Activated CD4-positive, alpha-beta T cell treated with anti-CD3 and anti-CD28 coated beads, Interleukin-2, amount 50 U/mL, for 1 hour (primary cell): ENCODE measurements at places on chromosomes 7 and 10.

- DNase-seq: no peak
Measured at GRCh38 chr7:15831606-15832005, 145.1 kb upstream of the MEOX2 start.

- DNase-seq: no peak
Measured at GRCh38 chr10:103691723-103692435, 163.5 kb downstream of the SH3PXD2A start.

DNA sequence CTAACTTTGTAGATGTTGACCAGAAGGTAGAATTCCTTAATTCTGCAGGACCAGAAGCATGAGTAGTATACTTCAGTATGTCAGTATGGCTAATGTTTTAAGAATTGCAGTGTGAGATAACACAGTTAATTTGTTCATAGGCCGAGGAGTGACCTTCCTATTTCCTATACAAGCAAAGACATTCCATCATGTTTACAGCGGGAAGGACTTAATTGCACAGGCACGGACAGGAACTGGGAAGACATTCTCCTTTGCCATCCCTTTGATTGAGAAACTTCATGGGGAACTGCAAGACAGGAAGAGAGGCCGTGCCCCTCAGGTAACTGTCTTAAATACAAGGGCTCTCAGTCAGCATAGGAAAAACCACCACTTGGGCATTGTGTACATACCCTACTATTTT lies 7.2 kb downstream of the DDX21 start:
- DNase-seq: no peak

GRCh38 chr10:76675951-76676587 lies 961.5 kb downstream of the KCNMA1 start:
- no peak for DNase-seq

DNA sequence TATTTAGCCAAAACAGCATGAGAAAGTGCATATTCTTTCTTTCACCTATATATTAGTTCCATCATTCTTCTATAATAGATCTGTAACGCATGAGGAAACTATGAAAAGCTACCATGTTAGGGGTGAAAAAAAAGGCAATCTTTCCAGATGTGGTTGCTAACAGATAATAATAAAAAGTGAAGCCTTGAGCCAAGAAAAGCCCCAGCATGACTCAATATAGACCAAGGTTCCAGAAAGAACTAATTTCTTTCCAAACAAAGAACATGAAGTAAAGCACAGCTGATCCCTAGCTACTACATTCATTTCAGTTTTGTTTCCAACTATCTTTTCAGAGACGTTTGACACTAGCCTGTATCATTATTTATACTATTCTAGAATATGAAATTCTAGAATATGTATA lies 16.4 kb downstream of the ARL4A start:
- DNase-seq: no peak

DNA sequence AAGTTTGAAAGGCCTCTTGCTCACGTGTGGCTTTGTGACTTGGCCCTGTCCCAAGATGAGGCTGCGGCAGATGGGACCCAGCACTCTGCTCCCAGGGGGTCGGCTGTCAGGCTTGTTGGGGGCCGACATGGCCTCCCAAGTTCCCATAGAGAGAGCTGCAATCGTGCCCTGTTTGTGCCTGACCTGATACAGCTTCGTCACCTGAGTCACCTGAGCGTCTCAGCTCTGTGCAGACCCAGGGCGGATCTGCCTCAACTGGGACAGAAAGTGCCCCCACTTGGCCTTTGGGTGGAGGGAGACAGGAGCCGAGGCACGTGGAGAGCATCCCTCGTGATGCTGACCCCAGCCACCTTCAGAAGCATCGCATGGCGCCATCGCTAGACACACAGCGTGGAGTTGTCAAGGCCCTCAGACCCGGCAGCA lies 21.7 kb downstream of the PAPOLB start:
- DNase-seq: no peak

- no peak for DNase-seq
Measured at GRCh38 chr7:8205537-8205936, 56.4 kb downstream of the ICA1 start.
